HFFc6 (cell line): ENCODE measurements at places on chromosomes 4 and X. TPM values are rescaled to one million over a fixed set of nuclear protein-coding genes. Genes with fewer than 3 reads are reported as not detected.

The ARR3 gene
- total RNA-seq: not detected in 3 replicates

DNA sequence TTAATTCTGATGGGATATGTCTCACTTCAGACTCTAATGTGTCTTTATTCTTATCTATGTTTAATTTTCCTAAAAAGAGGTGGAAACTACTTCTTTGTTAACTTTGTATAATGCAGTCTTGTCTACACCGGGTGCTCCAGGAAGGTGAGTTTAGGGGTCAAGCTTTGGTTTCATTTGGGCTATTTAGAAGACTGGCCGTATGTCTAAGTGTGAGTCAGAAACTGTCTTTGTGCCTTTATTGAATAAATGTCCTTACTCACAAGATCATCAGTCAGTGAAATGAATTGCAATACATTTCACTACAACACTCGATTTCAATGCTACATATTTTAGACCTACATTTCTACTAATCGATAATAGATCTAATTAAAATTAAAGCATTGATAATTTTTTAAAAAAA, 56.2 kb downstream of the PROM1 start:
- DNase-seq: no peak
- peaks cover 5% of the 10 kb centered on the region for H3K27me3 ChIP-seq
- no peak overlapping the region for H3K4me3 ChIP-seq
- H3K27ac ChIP-seq: no peak overlapping the region
- H3K4me1 ChIP-seq: peaks cover 36% of the 10 kb centered on the region

- no peaks in the 10 kb centered on the region; the same call in 1 of the 2 replicates for H3K27me3 ChIP-seq
- H3K4me3 ChIP-seq: no peak overlapping the region
- H3K4me1 ChIP-seq: peaks cover 12% of the 10 kb centered on the region
- no peak overlapping the region for H3K27ac ChIP-seq
- peaks cover 18% of the 10 kb centered on the region; the same call in 1 of the 2 replicates for H3K36me3 ChIP-seq
- no peak for DNase-seq
Observed at GRCh38 chrX:65528705-65529340, 5.8 kb downstream of the LAS1L start.

- H3K36me3 ChIP-seq: peaks cover 5% of the 10 kb centered on the region
- no peaks in the 10 kb centered on the region for H3K4me1 ChIP-seq
- H3K27ac ChIP-seq: no peak overlapping the region
- no peak for DNase-seq
Observed at GRCh38 chr4:184960505-184960971, 57.8 kb upstream of the HELT start.

GRCh38 chr4:1644891-1645657, 39.0 kb downstream of the FAM53A start:
- DNase-seq: no peak
- no peak overlapping the region for H3K4me3 ChIP-seq
- peaks cover 3% of the 10 kb centered on the region; the same call in 1 of the 2 replicates for H3K27me3 ChIP-seq
- H3K4me1 ChIP-seq: no peaks in the 10 kb centered on the region
- H3K27ac ChIP-seq: no peak overlapping the region

DNA sequence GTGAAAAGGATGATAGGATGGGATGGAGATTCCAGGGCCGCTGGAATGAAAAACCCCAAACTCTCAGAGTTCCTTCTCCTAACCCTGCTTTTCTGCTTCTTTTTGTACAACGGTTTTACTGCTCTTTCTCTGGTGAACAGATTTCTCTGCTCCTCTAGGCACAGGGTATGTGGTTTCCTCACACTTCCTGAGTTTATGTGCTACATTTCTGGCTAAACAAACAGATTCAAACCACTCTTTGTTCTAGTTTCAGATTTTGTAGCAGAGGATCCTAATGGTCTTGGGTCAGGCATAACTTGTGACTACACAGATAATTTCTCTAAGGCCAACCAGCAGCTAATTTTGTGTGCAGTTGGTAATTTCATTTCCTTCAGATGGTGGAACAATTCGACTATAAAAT, 52.6 kb downstream of the OSTC start:
- H3K27me3 ChIP-seq: peaks cover 11% of the 10 kb centered on the region; the same call in 1 of the 2 replicates
- no peak overlapping the region for H3K27ac ChIP-seq
- H3K4me1 ChIP-seq: no peaks in the 10 kb centered on the region
- DNase-seq: no peak
- H3K36me3 ChIP-seq: no peaks in the 10 kb centered on the region

- no peak for DNase-seq
- no peaks in the 10 kb centered on the region for H3K4me1 ChIP-seq
- H3K27me3 ChIP-seq: peaks cover 31% of the 10 kb centered on the region
- H3K36me3 ChIP-seq: no peaks in the 10 kb centered on the region
- H3K27ac ChIP-seq: no peak overlapping the region
Observed at GRCh38 chr4:108375434-108375833, 206.7 kb upstream of the LEF1 start.

GRCh38 chr4:113636877-113637276, 124.7 kb downstream of the CAMK2D start:
- H3K4me3 ChIP-seq: peak overlapping the region; percentile 29; the same call in 1 of the 2 replicates
- DNase-seq: peak; percentile 19
- peaks cover 68% of the 10 kb centered on the region for H3K4me1 ChIP-seq
- peaks cover 5% of the 10 kb centered on the region; the same call in 1 of the 2 replicates for H3K36me3 ChIP-seq

DNA sequence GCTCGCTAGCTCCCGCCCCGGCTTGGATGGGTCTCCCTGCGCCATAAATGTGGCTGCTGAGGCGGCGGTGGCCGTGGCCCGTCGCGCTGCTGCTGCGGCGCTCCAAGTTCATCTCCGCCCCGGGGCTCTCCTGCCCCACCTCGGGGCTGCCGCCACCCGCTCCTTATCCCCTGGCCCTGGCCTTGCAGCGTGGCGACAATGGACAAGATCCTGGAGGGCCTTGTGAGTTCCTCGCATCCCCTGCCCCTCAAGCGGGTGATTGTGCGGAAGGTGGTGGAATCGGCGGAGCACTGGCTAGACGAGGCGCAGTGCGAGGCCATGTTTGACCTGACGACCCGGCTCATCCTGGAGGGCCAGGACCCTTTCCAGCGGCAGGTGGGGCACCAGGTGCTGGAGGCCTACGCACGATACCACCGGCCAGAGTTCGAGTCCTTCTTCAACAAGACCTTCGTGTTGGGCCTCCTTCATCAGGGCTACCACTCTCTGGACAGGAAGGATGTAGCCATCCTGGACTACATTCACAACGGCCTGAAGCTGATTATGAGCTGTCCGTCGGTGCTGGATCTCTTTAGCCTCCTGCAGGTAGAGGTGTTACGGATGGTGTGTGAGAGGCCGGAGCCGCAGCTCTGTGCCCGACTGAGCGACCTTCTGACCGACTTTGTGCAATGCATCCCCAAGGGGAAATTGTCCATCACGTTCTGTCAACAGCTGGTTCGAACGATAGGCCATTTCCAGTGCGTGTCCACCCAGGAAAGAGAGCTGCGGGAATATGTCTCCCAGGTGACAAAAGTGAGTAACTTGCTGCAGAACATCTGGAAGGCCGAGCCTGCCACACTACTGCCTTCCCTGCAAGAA, 763 bp downstream of the USP38 start:
- H3K4me1 ChIP-seq: peaks cover 47% of the 10 kb centered on the region
- H3K27ac ChIP-seq: peak overlapping the region; percentile 95
- H3K4me3 ChIP-seq: peak overlapping the region; percentile 91

GRCh38 chr4:185775792-185776555, 36.0 kb downstream of the SORBS2 start:
- no peaks in the 10 kb centered on the region for H3K36me3 ChIP-seq
- no peaks in the 10 kb centered on the region; the same call in 1 of the 2 replicates for H3K27me3 ChIP-seq
- peak; percentile 39 for DNase-seq

- no peaks in the 10 kb centered on the region for H3K36me3 ChIP-seq
- H3K4me3 ChIP-seq: no peak overlapping the region
- H3K4me1 ChIP-seq: no peaks in the 10 kb centered on the region
- DNase-seq: no peak
- H3K27me3 ChIP-seq: no peaks in the 10 kb centered on the region
- H3K27ac ChIP-seq: no peak overlapping the region
Observed at GRCh38 chr4:65646136-65646535, 24.2 kb downstream of the EPHA5 start.
